ENCODE measurements at places on chromosomes 7 and 10.

GRCh38 chr10:104123397-104123796 is 1.4 kb downstream of the SFR1 start:
- DNase-seq = no peak

- no peak for DNase-seq
These were observed 692.5 kb upstream of the ZWINT start for GRCh38 chr10:57053530-57053929.

GRCh38 chr10:132111121-132111731 is 45.5 kb downstream of the JAKMIP3 start:
- no peak for DNase-seq

- no peak for DNase-seq
These were observed 40.6 kb upstream of the PTPRZ1 start for GRCh38 chr7:121832347-121832746.

GRCh38 chr7:17302575-17303142 is 4.2 kb downstream of the AHR start:
- no peak for DNase-seq

DNA sequence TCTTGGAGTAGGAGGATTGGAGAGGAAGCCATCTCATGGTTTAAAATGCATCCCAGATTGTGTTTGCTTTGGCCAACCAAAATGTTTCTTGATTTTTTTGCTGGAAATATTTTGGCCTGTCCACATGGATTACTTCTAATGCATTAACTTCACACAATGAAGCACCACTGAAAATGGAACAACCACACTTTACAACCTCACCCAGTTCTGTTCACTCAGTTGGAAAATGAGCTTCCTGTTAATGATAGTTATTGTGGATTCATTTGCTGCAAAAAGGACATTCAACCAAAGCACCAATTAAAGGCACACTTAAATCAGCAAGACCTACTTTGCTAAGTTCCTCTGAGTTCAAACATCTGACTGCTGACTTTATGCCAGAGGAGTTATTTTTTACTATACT is 11.3 kb upstream of the A1CF start:
- DNase-seq = no peak

DNA sequence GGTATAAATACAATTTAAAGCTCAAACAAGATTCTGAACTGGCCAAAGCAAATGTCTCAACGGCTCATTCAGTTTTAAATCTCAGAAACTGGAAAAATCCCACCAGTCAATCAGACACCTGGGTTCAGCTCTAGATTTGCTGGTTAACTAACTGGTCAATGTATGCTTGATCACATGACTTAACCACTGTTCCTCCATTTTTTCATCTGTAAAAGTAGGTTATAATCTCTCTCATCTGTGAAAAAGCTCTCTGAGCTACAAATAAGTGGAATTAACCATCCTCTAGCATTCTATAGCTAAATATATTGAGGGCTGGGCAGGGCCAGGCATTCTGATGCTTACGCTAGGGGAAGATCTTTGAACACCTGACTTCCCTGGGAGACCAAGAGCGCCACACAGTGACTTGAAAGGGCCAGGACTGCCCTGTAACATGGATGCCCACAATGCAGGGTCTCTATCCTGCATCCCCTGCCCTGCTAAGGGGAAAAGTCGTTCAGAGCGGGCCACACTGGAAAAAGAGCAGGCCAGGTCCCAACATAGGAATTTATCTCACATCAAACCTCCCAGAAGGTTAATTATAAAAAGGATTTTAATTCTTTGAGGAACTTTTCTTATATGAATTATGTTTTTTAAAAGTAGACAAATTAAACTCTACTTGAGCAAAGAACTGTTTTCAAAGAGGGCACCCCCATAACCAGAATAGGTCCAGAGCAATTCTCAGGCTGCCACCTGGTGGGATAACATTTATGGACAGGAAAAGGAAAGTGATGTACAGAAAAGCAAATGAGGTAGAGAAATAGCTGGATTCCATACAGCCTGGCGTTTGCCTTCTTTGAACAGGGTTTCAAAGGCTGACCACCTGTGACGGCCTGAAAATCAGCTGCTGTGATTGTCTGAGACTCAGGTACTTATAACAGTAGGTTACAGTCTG is 1.8 kb downstream of the RP9 start:
- DNase-seq = no peak

- peak; percentile 32 for DNase-seq
These were observed 578 bp downstream of the ZNF713 start for GRCh38 chr7:55887821-55888247.

DNA sequence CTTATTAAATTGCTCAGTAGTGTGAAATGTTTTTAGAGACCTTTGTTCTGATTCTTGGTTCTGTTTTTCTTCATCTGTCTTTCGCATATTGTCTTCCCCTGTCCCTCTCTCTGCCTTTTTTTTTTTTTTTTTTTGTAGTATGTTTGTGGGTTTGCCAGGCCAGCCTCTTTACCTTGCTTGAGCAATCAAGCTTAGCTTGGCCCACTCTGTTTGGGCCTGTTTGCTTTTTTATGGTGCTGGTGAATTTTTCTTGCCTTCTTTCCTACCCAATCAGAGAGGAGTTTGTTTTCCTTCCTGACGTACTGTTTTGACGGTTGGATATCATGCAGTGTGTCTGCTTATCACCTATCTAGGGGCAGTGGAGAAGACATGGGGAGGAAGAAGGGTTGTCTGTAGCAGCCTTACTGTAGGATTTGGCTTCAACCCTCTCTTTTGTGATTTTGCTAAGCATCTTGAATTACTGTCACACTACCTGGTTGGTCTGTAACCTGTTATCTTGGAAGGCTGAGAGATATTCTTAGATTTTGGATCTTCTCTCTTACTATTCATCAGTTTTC is 64.0 kb downstream of the BBS9 start:
- DNase-seq = no peak

GRCh38 chr10:101066146-101066895 is 4.5 kb downstream of the KAZALD1 start:
- peak; percentile 81 for DNase-seq

GRCh38 chr7:126840869-126841268 is 411.9 kb downstream of the GRM8 start:
- no peak for DNase-seq

DNA sequence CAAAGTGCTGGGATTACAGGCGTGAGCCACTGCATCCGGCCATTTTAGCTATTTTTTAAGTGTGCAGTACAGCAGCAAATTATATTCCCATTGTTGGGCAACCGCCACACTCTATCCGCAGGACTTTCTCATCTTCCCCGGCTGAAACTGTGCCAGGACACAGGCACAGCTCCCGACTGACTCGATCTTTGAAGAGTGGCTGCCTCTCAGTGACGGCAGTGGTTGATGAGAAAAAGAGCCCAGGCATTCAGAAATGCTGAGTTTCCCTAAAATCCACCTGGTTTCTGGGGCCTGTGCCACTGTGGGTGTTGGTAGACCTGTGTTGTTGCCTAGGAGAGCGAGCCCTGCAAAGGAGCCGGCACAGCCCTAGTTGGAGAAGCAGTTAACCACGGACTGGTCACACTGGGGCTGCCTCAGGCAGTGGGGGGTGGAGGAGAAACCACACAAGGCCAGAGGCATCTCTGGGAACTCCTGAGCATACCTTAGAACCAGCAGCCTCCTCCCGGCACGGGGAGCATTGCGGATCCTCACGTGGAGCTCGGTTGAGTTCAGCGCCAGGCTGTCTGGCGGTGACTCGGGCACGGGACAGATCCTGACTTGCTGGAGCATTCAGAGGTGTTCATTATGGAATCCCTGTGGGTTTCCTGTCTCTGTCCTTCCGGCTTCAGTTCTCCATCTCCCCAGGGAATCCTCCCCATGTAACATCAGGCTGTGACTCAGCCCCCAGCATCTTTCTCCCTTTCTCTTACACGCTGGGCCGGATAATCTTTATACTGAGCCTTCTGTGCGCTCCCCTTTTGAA is 16.2 kb downstream of the PFKFB3 start:
- DNase-seq = peak; percentile 59

DNA sequence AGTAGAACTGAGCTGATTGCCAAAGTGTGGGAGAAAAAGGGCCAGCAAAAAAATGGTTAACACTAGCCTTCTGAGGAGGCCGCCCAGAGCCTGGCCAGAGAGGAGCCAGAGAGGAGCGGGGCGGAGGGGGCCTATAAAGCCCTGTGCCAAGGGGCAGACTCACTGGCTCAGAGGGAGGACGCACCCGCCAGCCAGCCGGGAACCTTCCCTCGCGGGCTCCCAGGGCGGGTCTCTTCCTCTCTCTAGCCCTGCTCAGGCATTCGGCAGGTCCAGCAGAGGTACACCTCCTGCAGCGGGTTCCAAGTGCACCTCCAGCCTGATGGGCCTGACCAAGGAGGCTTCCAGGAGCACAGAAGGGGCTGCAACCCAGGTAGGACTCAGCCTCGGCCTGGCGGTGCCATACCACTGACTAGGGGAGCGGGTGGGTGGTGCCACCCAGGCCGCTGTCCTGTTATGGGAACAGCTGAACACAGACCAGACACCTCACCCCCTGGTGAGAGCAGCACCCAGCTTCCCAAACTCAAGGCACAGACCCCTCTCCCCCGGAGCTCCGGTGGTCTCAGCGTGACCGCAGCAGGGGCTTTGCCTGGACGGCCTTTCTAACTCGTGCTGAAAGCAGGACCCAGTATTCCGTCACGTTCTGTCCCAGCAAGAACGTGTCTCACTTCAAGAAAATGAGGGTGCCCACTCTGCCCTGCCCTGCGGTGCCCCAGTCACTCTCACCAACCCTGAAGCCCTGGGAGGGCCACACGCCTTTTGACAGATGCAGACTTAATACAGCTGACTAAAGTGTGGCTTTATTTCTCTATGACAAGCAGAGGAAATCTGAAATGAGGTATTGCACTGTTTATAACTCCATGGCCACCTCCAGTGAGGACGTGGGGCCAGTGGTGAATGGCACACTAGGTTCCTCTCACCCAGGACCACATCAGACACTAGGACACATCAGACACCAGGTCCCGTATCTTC is at the start of gene GPER1:
Gene GPER1 (plus strand): TSS at position 162 of the 969 bp plus-strand sequence. CDS start 3,616 bp downstream, outside the sequence.
- DNase-seq = peak; percentile 92

DNA sequence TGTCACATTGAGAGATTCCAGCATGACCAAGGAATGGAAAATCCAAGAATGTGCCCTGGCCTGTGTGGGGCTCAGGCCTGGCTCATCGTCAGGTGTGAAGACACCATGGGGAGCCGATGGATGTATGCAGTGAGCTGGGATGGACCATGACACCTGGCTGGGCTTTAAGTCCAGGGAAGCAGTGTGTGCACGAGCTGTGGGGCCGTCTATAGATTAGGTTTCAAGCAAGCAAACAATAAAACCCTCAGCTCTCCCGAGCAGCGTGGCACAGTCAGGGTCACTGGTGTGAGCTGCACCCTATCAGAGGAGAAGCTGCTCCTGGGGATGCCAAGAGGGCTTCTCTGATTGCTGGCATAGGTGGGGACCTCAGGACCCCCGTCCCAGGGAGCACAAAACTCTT is 50.5 kb upstream of the DLG5 start:
- no peak for DNase-seq

- DNase-seq = no peak
These were observed 23.6 kb upstream of the ANKRD2 start for GRCh38 chr10:97548828-97549455.

- DNase-seq = no peak
These were observed 49.5 kb upstream of the SLC29A3 start for GRCh38 chr10:71269301-71270288.

DNA sequence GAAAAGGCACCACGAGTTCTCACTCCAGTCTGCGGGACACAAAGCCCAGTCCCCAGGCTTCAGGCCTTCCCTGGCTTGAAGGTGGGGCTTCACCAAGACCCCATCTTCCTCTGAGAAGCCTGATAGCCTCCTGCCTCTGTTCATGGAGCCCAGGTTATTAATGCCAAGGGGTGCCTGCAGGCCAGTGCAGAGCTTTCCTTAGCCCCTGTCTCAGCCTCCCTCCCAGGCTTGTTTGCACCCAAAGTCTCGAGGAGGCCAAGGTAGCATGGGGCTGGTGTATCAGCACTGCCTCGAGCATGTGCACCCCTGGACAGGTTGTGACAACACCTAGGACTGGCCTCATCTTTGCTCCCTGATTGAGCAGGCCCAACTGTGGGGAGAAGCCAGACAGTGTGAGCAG is 108.1 kb upstream of the PCDH15 start:
- no peak for DNase-seq

DNA sequence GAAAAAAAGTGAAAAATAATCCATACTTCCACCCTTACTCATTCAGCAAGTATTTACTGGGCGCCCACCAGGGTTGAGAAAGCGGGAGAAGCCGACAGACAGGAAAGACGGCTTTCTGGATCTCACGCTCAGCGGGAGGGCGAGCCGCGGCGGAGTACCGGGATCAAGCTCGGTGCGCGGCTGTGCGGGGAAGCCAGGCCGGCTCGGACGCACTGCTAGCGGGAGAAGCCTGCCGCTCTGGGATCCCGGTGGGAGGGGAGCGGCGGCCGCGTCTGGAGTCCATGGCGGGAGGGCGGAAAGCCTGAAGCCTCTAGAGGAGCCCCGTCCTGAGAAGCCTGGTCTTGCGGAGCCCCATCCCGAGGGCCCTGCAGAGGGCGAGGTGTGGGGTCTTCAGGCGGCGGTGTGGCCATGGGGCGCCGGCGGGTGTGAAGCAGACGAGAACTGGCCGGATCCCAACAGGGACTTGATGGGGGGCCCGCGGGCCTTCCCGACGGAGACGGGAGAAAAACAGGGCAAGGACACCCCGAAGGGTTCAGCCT is 82.9 kb downstream of the VIPR2 start:
- peak; percentile 41 for DNase-seq

DNA sequence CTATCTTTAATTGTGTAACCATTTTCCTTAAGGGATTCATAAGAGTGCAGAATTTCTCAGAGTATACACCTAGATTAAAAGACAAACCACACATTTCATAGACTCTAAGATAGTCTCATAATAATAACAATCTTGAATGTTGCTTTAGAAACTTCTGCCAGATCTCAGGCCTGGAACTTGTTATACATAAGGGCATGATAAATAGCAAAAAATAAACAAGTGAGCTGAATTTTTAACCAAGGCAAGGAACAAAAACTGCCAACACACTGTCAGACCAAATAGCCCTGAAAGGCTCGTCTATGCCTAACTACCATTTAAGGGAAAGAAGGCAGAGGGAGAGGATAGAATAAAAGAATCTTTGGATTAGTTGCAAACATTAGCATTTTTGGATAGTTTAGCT is 65.8 kb upstream of the SEMA3C start:
- DNase-seq = no peak

GRCh38 chr7:123771256-123771655 is 22.5 kb upstream of the WASL start:
- no peak for DNase-seq

- no peak for DNase-seq
These were observed 548 bp downstream of the AGAP3 start for GRCh38 chr7:151086802-151087244.
